ENCODE measurements at places on chromosomes 6 and 20.
A peak's percentile ranks its signal among the peaks of the same experiment; 100 is the strongest.

- DNase-seq = no peak
These were observed 30.2 kb downstream of the GNAS start for GRCh38 chr20:58882704-58883089.

DNA sequence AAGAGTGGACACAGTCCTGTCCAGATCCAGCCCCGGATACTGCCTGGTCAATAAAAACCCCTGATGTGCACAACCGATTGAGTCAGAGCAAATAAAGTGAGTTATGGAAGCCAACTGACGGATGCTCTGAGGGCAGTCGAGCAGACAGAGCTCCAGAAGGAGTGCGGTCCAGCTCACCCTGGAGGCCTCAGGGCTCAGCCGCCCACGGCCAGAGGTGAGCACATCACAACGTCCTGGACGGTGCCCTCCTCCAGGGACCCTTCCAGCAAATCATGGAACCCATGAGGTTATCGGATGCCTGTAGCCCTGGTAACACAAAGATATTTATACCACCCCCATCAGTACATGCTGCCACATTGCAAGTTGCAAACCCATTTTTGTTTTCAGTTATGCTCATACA is 44.0 kb upstream of the SMOC2 start:
- DNase-seq = no peak

- DNase-seq = no peak
These were observed 131.0 kb downstream of the CDKAL1 start for GRCh38 chr6:20665290-20665689.

DNA sequence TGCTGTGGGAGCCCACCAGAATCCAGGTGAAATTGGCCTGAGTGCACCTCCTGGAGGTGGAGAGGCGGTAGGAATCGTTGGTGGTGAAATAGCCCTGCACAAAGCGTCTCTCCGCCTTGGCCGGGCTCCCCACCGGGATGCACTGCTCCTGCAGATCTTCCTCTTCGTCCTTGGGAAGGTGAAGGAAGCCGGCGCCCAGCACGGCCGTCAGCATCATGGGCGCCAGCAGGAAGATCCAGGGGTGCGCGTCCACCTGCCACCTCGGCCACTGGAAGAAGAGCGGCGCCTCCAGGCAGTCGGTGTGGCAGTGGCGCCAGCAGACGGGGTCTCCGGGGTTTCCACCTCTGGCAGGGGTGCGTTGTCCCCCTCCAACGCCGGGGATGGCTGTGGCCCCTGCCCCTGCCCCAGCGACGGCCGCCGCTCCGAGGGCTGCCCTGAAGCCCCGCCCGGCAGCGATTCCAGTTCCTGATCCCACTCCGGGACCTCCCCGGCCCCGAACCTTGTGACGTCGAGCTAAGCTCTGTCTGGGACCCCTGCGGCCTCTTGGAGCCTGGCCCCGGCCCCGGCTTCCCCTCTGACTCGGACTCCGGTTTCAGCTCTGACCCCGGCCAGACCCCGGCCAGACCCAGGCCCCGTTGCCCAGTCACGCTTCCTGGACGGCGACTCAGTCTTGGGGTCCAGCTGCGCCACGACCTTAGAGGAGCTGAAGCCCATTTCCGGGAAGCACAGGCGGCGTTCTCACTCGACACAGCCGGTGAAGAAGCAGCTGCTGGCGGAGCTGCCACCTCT is 91.9 kb downstream of the CD164 start:
- DNase-seq = no peak

- no peak for DNase-seq
These were observed 64.9 kb upstream of the HMGCLL1 start for GRCh38 chr6:55643861-55644260.

GRCh38 chr6:70706491-70707123 is 38.9 kb downstream of the SMAP1 start:
- peak; percentile 25 for DNase-seq

GRCh38 chr6:76014626-76015530 is 57.6 kb downstream of the IMPG1 start:
- no peak for DNase-seq

- no peak for DNase-seq
These were observed 11.5 kb upstream of the C6orf132 start for GRCh38 chr6:42153921-42154320.

DNA sequence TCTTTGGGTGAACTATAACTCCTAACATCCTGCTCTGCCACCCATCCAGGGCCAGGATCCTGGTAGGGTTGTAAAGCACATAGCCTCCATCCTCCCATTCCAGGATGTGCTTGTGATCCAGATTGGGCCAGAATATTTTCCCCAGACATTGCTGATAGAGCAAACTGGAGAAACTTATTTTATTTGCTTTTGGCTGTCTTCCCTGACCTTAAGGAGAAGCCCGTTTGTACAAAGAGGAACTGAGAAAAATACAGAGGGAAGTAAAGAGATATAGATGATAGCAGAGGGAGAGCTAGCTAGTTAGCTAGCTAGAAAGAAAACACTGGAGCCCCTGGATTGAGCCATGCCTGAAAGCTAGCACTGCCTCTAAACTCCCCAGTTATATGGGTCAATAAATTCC is 9.0 kb upstream of the HDAC2 start:
- DNase-seq = no peak

GRCh38 chr20:43809206-43809819 is 82.5 kb upstream of the GTSF1L start:
- no peak for DNase-seq

DNA sequence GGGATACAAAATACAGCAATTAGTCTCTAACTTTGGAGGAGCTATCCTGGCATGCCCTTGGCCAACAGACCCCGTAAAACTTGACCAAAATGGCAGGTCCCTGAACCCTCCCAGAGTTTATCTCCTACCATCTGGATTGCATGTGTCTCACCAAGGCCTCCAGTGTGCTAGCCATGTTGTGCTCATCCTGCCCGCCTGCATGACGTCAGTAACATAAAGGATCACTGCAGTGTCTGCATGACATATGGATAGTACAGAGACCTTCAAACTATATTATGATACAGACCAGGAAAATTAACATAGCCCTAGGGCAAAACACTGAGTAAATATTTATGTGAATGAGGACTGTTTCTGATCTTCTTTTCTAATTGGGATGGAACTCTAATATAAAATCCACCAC is 25.3 kb downstream of the CPXM1 start:
- DNase-seq = no peak

Data from NCI-H2171 (cell line).